ENCODE measurements at places on chromosomes 13 and 19.

DNA sequence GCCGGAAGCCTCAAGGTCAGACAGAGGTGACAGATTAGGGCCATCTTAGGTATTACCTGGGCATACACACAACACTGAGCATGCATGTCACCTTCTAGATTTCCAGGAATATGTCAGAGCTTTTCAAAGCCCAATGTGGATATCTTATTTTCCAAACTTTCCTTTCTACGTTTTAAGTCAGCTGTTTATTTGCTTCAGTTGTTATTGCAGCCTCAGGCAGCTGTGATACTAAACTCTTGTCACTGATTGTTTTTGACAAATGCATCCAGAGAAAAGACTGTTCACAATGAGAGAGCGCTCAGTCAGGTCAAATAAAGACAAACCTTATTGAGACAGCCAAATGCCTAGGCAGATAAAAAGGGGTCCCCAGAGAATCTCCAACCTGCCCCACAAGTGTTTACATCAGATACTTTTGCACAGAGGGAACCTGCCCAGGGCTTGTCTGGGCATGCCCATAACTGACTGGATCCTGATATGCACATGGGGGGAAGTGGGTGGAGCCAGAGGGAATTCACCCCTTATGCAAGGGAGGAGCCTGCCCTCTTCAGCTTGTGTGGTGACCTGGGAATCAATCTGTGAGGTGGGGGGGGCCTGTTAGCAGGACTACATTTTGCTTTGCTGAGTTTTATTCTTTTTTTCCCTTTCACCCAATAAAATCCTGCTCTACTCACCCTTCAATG lies 28.5 kb downstream of the MED4 start:
- DNase-seq, result no peak

- no peak for DNase-seq
Measured at GRCh38 chr13:66926200-66926850, 303.8 kb downstream of the PCDH9 start.

DNA sequence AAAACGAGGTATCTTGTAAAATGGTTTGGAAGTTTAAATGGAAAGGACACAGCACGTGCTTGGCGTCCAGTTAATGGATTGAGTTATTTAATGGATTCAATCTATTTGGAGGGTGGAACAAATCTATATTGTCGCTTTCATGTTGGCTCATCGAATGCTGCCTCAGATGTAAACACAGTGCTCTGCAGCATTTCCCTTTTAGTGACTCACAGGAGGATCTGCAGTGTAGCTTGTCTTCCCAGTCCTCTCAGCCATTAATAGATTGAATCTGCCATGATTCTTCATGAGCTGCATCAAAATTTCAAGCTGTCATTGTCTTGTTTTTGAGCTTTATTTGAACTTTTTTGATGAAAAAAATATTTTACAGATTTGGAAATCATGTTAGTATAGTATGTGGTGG lies 44.7 kb downstream of the DHRS12 start:
- DNase-seq, result no peak

- no peak for DNase-seq
Measured at GRCh38 chr13:20654156-20654555, 49.3 kb upstream of the IL17D start.

DNA sequence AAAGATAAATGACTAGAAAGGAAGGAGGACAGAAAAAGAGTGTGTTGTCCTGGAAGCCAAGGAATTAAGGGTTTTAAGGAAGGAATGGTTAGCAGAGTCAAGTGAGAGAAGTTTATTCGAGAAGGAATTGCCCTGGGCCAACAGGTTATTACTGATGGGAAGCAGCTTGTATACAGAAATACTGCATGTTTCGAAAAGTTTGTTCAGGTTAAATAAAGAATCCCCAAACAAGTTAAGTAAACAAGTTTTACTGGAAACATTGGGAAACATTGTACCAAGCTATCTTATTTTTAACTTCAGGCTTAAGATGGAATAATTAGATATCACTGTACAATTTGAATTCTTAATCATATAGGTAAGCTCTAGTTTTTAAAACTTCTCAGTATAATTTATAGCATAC lies 28.2 kb upstream of the FBXL3 start:
- DNase-seq, result no peak

DNA sequence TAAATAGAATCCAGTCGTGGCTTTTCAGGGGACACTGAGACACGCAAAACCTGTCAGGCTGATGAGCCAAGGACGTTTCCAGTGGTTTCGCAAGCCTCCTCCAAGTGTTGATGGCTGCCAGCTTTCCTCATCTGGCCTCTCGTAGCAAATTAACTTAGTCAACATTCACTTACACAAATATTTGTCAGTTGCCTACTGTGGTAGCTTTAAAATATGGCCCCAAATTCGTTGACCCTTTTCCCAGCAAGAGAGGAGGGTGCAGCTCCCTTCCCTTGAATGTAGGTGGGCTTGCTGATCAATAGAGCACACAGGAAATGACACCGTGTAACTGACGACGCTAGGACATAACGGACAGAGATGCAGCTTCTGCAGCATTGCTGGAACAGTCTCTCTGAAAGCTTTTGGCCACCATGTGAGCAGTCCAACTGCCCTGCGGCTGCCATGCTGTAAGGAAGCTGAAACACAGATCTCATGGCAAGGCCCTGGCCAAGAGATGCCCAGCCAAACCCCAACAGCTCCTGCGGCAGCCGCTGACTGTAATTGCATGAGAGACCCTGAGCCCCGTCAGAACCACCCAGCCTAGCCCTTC lies 5.5 kb upstream of the RANBP3 start:
- no peak for DNase-seq

DNA sequence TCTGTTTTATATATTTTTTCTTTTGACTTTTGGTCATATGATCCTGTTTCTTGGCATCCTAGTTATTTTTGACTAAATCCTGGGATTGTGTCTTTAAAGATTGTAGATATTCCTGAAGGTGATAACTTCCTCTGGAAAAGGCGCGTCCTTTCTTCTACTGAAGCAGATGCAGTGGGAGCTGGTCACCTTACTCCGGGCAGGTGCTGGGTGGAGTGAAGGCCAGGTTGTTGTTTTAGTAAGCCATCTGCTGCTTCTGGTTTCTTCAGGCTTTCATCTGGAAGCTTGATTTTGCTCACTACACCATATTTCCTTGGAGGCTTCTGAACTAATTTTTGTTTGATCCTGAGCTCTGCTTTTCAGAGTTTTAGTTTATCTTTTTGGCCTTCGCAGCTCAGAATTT lies 21.5 kb downstream of the URI1 start:
- DNase-seq, result no peak

GRCh38 chr13:42380420-42381164 lies 108.6 kb downstream of the AKAP11 start:
- DNase-seq, result no peak

- peak; percentile 64 for DNase-seq
Measured at GRCh38 chr19:47663911-47664771, 49.1 kb upstream of the EHD2 start.

GRCh38 chr19:17985037-17985818 lies 18.3 kb downstream of the KCNN1 start:
- DNase-seq, result peak; percentile 9

- no peak for DNase-seq
Measured at GRCh38 chr19:30158067-30158892, 213.9 kb upstream of the ZNF536 start.

DNA sequence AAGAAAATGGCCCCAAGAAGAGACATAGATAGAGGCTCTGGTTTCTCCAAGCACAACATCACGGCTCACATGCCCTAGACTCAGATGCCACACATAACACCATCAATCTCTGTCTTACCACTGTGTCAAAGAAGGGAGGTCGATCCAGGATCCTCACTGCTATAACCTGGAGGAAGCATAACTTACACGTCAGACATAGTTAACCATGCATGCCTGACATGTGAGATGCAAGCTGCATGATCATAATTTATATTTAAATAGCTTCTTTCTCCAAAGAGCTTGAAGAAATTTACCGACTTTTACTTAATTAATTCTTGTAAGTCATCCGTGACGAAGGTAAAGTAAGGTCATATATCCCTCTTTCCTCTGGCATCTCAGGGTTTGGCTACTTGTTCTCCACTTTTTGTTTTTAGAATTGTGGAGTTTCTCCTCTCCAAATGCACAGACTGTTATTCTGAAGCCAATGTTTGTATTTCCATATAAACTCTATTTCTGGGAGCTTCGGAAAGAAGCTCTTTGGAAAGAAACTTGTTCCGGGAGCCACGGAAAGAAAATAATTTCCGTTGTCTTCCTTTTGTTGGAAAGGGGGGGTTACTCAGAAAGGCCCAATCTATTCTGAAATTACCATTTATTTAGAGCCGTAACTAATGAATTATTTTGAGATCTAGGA lies 205.6 kb downstream of the LHFPL6 start:
- DNase-seq, result no peak

DNA sequence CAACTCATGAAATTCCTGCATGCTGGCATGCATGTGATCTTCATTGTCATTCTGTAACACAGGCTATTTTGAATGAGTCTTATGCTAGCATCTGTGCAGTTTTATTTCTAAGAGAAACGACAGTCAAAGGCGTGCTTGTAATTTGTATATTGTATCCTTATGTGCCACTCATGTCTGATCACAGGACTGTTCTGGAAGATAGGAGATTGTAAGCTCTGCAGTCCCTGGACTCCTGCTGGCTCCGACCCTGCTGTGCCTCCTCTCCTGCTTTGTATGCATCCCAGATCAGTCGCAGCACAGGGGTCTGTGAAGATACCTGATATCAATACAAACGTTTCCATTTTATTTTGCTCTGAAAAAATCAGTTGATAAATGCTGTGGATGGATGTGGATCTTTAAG lies 653.1 kb downstream of the LIG4 start:
- DNase-seq, result no peak

- no peak for DNase-seq
Measured at GRCh38 chr13:39297023-39297422, 258.8 kb downstream of the NHLRC3 start.

GRCh38 chr13:95608640-95609323 lies 35.7 kb downstream of the DZIP1 start:
- no peak for DNase-seq

DNA sequence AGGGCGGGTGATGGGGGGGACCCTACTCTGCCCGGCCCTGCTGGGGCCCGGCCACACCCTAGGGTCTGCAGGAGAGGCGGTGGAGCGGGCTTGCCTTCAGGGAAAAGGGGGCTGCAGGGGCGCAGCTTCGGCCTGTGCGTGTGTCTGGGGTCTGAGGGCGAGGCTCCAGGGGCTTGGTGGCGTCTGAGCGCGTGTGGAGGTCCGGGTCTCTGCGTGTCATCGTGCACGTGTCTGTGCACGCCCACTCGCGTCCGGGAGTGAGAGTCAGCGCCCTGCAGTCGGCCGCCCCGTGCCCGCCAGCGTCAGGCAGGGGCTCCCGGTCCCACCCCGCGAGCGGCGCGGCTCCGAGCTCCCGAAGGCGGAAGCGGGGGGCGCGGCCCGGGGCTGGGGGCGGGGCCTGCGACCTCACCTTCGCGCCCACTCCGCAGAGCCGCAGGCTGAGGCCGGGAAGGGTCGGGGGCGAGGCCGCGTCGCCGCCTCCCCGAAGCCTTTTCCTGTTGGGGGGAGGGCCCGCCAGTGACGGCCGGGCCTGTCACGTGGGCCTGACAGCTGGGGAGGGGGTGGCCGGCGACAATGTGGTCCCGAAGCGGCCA lies at the start of gene ARHGAP45:
TSS of gene ARHGAP45 (plus strand) at position 420 of the 593 bp plus-strand sequence. CDS start 239 bp downstream, outside the sequence.
- no peak for DNase-seq

- DNase-seq, result no peak
Measured at GRCh38 chr19:33066543-33066942, 1.9 kb upstream of the RHPN2 start.

GRCh38 chr13:94248454-94249228 lies 230.8 kb downstream of the DCT start:
- DNase-seq, result no peak

DNA sequence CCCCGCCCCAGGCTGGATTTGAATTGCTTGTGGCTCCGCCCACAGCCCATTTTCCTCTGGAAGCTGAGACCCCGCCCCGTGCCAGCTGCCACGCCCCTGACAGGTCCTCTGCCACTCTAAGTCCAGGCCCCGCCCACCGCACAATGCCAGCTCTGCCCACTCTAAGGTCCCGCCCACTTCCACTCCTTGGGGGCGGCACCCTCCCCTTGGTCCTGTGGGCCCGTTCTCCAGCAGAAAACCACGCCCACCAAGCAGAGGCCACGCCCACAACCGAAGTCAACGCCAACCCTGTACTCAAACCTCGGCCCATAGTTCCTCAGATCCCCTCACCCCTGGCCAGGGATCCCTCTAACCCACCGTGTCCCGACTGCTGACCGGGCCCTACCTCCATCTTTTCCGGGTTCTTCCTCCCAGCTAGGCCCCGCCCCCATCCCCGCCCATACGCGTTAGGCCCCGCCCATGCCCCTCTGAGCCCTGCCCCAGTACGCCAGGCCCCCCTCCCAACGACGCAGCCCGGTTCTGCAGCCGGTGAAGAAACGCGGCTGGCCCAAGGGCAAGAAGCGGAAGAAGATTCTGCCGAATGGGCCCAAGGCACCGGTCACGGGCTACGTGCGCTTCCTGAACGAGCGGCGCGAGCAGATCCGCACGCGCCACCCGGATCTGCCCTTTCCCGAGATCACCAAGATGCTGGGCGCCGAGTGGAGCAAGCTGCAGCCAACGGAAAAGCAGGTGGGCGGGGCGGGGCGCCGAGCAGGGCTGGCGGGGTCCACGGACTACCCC lies 1.3 kb downstream of the HMG20B start:
- DNase-seq, result peak; percentile 73
